AG20443 (cell line): ENCODE measurements at places on chromosomes 5 and 9.

GRCh38 chr5:10446490-10446889, 4.8 kb downstream of the ROPN1L start:
- DNase-seq: no peak

DNA sequence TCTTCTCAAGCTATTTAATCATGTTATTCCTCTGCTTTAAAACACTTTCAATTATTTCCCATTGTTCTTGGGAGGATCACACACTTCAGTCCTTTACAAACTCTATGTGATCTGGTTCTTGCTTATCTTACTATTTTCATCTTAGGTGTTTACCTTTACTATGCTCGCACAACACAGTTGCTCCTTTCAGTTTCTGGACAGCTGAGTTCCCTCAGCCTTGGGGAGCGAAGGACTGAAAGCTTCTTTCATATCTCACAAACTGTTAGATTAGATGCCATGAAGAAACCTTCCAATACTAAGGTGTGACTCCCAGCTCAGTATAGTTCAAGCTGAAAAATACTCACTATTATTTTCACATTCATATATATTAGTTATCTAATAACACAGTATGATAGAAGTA, 117.9 kb downstream of the CDC42SE2 start:
- no peak for DNase-seq

GRCh38 chr5:88952996-88953643, 70.1 kb upstream of the MEF2C start:
- no peak for DNase-seq

DNA sequence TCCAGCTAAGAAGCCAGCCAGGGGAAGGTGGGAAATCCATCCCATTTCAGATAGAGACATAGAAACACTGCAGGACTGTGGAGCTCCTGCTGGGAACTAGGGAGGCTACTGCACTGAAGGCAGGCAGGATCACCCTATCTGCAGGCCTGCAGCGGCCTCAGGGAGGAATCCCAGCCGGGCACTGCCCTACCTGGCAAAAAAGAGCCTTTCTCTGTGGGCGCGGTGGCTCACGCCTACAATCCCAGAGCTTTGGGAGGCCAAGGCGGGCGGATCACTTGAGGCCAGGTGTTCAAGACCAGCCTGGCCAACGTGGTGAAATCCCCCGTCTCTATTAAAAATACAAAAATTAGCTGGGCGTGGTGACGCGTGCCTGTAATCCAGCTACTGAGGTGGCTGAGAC, 71.4 kb upstream of the PHYKPL start:
- no peak for DNase-seq

GRCh38 chr5:79774171-79774854, 84.7 kb downstream of the CMYA5 start:
- no peak for DNase-seq
